K562 (cell line): ENCODE measurements at places on chromosomes 6 and 20.

DNA sequence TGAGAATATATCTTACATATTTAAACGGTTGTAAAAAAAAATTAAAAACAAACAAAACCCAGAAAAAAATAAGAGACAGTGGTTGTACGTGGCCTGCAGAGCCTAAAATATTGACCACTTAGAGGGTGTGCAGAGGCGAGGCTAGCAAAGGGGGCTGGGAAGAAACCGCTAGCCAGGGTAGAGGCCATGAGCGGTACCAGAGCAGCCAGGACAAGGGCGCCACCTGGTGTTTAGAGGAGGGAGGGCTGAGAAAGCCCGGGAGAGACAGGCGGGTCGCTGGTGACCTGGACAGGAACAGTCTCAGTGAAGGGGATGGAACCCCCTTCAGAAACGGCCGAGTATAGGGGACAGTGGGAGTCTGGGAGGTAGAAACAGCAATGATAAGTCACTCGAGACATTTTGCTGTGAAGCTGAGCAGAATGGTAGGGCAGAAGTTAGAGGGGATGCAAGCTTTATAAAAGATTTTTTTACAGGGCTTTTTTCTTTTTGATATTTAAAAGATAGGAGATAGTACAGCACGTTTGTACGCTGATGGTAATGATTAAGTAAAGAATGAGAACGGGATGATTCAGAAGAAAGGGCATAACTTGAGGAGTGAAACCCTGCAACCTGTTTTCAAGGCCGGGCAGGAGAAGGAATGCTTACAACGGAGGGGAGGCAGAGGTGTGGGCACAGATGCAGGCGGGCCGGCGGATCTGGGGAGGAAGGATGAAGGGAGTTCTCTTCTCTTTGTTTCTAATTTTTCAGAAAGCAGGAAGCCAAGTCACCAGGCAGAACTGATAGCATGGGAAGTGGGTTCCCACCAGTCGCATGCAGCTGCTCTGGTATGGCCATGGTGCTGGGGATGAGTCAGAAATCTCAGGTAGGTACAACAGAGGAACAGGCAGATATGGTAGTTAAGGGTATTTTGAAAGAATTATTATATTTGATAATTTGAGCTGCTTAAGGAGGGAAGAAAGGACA lies 76.2 kb downstream of the FAM229B start:
- peak; percentile 78 for DNase-seq

DNA sequence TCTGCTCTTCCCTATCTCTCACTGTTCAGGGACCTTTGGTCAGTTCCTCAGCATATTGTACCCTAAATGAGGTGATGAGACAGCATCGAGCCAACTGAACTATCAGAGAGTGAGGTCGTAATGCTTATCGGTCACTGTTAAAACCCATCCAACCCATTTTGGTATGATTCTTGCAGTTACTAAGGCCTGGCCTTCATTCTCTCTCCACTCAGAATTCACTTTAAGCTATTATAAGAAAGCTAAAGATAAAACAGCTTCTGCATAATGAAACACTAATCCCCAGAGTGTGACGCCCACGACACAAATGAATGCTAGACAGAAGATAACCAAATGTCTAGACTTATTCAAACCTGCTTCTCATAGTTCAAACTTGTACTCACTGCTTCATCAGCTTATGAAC lies 175.8 kb downstream of the GMPR start:
- no peak for DNase-seq

- no peak for DNase-seq
Measured at GRCh38 chr6:134564705-134565104, 246.8 kb upstream of the SGK1 start.

- no peak for DNase-seq
Measured at GRCh38 chr6:124445581-124445980, 516.7 kb upstream of the RNF217 start.

- no peak for DNase-seq
Measured at GRCh38 chr6:75876152-75876551, 127.1 kb downstream of the MYO6 start.

GRCh38 chr20:50415021-50415515 lies 95.1 kb upstream of the PTPN1 start:
- no peak for DNase-seq

- no peak for DNase-seq
Measured at GRCh38 chr6:101845172-101845571, 451.7 kb downstream of the GRIK2 start.

DNA sequence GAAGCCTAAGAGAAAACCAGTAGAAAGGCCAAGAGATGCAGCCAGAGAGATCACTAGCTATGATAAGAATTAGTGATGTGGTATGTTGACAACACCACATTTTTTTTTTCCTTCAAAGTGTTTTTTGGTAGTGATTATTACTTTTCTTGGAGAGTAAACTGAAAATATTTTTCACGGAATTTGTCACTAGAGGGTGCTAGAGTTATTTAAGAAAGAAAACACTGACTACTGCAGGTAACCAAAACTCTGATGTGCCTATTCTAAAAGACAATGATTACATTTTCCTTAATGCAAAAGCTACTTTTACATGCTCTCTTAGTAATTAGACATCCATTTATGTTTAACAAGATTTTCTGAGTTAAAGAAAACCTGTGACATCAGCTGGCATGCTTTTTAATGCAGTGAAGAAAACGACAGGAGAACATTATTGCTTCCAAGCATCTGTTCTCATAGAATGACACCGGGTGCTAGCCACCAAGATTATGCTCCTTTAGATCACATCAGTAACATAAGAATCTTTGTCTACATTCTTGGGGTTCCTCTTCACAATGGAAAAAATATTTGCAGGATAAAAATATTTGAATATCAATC lies 28.8 kb downstream of the RWDD2A start:
- DNase-seq, result no peak

GRCh38 chr6:43308101-43308989 lies at the start of gene CRIP3:
Gene CRIP3, minus strand, starts transcription at chr6:43308826. Its CDS starts 34 bp downstream, at chr6:43308792.
- peak; percentile 70 for DNase-seq

GRCh38 chr6:14443629-14444268 lies 326.2 kb downstream of the CD83 start:
- DNase-seq, result no peak

GRCh38 chr6:150202404-150202803 lies 59.6 kb downstream of the PPP1R14C start:
- no peak for DNase-seq

- peak; percentile 96 for DNase-seq
Measured at GRCh38 chr6:157981395-157982101, at the start of gene SYNJ2. Gene SYNJ2, plus strand, starts transcription at chr6:157981863. Its CDS starts 99 bp downstream, at chr6:157981962.

- DNase-seq, result no peak
Measured at GRCh38 chr6:54515713-54516112, 207.5 kb downstream of the TINAG start.

DNA sequence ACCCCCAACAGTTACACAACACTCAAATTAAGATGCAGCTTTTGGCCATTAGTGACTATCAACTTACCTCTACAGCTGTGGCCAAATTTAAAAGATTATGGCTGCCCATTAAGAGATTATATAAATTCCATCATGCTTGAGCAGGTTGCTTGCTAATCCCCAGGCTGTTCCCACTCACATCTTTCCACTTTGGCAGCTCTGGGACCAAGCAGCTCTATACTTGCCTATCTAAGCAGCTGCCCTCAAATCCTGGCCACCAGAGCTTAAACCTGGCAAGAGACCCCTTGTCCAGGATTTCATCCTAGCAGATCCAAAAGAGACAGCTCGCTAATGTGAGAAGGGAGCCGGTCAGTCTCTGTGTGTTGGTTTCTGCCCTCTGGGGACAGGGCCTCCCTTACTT lies 127.9 kb downstream of the SLC23A2 start:
- no peak for DNase-seq

DNA sequence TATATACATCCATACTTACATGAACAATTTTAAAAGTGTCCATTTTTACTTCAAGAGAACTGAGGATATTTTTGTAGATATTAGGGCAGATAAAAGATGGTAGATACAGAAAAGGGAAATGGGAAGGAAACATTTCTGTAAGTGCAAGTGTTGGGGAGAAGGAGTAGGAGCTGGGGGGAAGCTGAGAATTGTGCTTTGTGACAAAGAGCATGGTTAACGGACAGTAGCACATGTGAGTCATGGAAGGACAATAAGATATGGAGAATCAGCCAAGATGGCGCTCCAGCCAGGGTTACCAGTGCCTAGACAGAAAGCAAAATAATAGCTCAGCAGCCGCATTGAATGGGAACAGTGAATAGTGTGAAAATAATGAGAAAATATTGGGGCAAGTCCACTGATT lies 12.7 kb upstream of the HLA-DRB1 start:
- no peak for DNase-seq

DNA sequence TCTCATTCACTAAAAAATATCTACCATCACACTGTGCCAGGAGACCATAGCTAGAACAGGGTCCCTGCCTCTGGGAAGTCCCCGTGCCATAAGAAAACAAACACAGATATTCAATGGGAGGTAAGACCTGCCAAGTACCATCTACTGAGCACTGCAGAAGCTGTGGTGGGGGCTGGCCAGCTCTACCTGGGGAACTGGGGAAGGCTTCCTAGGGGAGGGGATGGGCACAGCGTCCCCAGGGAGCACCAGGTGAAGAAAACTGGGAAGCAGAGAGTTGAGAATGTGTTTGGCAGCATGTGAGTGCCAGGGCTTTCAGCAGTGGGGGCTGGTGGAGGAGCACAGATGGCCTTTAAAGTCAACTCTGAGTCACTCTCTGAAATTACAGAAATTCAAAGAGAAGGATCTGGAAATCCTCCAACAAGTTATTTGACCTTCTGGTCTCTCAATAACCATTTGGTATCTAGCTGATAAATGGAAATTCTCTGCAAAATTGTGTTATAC lies 85.2 kb downstream of the SHLD1 start:
- DNase-seq, result no peak

GRCh38 chr20:62356589-62357186 lies 10.4 kb downstream of the LAMA5 start:
- DNase-seq, result no peak

DNA sequence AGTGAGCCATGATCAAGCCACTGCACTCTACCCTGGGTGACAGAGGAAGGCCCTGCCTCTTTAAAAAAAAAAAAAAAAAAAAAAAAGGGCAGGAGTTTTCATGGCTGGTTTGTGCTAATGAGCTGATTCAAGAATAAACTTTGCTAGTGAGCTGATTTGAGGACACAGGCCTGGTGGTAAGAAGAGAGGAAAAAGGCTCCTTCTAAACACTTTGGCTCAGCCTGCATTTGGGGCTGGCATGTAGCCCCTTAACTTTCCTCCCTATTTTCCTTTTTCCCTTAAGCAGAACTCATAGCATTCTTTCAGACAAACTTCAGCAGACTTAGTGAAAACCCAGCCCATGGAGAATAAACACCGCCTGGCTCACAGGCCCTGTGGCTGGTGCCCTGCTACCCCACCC lies 432.7 kb downstream of the PTPRT start:
- DNase-seq, result no peak

- DNase-seq, result no peak
Measured at GRCh38 chr6:123925842-123926399, 122.3 kb downstream of the NKAIN2 start.

DNA sequence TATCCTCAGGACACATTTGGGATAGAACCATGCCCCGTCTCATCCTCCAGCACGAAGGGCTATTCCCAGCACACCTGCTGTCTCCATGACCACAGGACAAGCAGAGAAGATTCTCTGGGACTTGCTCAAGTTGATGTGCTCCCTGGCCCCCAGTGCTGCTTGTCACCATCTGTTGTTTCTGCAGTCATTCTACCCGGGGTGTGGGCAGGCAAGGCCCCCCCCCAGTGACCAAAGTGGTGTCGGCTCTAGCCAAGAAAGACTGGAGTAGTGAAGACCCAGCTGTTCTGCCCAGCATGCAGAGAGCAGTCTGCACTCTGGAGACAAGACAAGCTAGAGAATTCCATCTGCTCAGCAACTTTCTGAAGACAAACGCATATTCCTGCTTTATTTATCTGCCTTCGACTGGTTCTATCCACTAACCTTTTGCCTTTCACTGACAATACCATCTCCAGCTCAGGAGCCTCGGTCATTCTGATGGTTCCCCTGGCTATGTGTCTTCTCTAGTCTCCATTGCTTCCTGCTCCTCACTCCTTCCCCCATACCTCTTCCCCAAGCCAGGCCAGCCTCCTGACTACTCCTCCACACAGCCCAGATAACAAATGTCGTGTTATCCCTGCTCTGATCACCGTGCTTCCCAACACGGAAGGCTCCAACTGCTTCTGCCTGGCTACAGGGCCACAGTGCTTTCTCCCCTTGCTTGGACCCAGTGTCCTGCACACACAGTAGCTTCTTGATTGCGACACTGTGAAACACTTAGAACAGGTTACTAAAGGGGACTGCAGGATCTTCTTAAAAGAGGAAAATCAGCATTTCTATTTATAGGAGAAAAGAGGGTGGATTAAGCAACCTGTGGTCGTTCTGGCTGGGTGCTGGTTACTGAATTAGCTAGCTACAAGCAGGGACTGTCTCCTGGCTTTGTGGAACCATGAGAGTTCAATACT lies 86.7 kb upstream of the EMILIN3 start:
- DNase-seq, result no peak

DNA sequence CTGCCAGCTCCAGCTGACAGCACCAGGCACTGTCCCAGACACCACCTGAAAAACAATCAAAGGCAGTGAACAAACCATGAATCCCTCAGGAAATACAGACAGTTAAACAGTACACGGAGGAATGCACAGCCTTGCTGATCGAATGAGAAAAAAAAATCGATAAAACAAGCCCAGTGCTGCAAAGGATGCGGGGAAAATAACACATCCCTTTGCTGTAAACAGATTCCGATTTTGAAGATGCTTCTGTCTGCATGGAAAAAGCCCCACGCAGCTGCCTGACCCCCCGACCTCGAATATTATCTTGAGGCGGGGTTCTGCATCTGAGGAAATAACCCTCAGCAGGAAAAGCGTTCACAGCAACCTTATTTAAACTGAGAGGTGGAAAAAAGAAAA lies 43.9 kb downstream of the RBM38 start:
- no peak for DNase-seq

- DNase-seq, result peak; percentile 48
Measured at GRCh38 chr6:4322846-4323309, 187.5 kb upstream of the ECI2 start.
